ENCODE measurements at places on chromosomes 7 and 10.

DNA sequence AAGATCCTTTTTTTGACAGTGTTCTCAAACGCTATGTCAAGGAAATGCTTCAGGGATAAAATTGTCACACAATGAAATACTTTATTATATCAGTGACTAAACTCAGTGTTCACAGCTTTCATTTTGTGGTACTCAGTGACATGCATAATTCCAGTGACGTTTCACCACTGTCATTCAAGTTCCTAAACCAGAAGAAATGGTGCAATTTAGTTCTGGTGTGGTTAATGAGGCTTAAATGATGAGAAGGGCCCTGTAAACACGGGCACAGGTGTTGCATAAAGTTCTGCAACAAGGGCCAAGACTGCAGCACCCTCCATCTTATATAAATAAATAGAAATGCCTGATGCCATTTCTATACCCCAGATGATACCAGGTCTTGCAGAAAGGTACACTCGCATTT lies 1247.1 kb downstream of the GATA3 start:
- DNase-seq: no peak

- DNase-seq: peak; percentile 54
These were observed 820 bp downstream of the WAC start for GRCh38 chr10:28533571-28534304.

DNA sequence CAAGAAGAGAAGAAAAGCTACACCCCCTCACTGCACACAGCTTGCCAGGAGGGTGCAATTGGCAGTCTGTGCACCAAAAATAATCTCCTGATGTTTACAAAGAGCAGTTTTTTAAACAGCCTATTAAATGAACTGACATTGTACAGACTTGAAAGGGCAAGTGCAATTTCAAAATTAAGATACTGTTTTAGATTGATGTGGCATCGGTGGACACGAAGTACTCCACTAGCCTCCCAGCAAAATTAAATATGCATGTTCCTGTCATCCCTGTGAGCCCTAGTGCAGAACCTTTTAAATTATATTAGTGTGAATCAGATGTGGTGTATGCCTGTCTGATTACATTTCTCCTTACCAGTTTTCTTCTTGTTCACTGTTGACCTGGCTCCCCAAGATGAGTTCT lies 87.9 kb downstream of the WIPF3 start:
- DNase-seq: no peak

- no peak for DNase-seq
These were observed 110.1 kb downstream of the NPTX2 start for GRCh38 chr7:98727146-98727709.

DNA sequence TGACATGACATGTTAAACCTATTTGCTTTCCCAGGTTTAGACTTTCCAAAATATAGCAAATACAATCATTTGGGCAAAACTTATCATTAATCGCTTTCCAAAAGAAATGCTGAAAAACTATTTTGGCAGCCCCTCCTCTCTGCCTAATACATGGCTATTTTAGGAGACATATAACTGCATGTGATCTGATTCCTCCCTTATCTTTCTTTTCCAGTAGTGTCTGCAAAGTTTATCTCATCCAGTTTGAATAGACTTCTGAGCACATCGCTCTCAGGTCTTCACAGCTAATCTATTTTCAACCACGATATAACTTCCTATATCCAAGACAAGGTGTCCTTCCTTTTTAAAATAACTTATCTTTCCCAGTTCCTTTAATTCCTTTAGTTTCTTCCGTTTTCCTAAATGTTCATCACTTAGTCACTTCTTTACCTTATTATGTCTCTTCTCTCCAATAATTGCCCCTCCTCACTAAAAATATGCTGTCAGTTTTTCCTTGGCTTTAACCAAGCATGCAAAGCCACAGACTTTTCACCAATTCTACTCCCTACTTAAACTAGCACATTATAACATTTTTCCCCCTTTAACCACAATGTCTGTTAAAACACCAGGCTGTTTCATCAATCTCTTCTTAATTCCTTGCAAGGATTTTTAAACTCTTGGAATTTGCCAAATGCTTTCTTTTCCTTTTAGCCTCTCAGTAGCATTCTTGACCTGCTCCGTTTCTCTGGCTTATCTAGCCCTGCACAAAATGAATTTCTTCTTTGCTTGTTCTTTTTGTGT lies 24.4 kb downstream of the GNG11 start:
- no peak for DNase-seq

DNA sequence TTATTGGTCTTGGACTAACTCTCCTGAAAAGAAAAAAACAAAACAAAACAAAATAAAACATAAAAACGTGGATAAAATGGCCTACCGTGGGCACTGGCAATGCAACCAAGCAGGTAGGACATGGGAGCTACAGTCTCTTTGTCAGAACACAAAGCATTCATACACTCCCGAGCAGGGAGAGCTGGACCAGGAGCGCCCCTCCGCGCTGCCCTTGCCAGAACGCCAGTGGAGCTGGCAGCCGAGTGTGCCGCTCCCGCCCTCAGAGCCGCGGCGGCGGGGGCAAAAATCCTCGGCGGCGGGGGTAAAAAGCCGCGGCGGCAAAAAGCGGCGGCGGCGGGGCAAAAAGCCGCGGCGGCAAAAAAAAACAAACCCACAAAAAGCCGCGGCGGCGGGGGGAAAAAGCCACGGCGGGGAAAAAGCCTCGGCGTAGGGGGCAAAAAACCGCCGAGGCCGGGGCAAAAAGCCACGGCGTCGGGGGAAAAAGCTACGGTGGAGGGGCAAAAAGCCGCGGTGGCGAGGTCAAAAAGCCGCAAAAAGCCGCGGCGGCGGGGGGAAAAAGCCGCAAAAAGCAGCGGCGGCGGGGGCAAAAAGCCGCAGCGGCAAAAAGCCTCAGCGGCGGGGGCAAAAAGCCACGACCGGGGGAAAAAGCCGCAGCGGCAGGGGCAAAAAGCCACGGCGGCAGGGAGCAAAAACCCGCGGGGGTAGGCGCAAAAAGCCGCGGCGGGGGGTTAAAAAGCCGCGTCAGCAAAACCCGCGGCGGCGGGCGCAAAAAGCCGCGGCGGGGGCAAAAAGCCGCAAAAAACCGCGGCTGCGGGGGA lies 418.1 kb downstream of the ZNF716 start:
- no peak for DNase-seq

GRCh38 chr7:36972140-36972518 lies 247.8 kb upstream of the AOAH start:
- DNase-seq: no peak

- no peak for DNase-seq
These were observed 245.5 kb downstream of the DYNC1I1 start for GRCh38 chr7:96017877-96018276.

GRCh38 chr7:41175435-41175834 lies 527.5 kb downstream of the INHBA start:
- no peak for DNase-seq

GRCh38 chr10:49139028-49139845 lies 5.4 kb upstream of the FAM170B start:
- DNase-seq: no peak

DNA sequence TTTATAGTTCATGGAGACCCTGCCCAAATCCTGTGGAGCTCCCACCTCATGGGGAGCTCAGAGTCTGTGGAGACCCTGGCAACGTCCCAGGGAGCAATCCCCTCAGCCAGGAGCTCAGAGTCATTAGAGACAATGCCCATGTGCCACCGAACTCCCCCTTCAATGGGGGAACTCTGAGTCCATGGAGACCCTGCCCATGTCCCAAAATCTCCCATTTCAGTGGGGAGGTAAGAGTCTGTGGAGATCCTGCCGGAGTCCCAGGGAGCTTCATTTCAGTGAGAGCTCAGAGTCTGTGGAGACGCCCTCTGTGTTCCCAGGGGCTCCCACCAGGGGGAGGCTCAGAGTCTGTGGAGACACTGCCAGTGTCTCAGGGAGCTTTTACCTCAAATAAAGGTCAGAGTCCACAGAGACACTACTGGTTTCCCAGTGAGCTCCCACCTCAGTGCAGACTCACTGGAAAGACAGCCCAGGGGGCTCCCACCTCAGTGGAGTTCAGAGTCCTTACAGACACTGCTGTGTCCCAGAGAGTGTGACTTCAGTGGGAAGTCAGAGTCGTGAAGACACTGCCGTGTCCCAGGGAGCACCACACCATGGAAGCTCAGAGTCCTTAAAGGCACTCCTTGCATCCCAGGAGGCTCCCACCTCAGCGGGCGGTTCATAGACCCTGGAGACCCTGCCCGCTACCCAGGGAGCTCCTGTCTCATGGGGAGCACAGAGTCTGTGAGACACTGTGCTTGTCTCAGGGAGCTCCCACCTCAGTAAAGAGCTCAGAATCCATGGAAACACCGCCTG lies 5.0 kb downstream of the MYO1G start:
- DNase-seq: peak; percentile 57

DNA sequence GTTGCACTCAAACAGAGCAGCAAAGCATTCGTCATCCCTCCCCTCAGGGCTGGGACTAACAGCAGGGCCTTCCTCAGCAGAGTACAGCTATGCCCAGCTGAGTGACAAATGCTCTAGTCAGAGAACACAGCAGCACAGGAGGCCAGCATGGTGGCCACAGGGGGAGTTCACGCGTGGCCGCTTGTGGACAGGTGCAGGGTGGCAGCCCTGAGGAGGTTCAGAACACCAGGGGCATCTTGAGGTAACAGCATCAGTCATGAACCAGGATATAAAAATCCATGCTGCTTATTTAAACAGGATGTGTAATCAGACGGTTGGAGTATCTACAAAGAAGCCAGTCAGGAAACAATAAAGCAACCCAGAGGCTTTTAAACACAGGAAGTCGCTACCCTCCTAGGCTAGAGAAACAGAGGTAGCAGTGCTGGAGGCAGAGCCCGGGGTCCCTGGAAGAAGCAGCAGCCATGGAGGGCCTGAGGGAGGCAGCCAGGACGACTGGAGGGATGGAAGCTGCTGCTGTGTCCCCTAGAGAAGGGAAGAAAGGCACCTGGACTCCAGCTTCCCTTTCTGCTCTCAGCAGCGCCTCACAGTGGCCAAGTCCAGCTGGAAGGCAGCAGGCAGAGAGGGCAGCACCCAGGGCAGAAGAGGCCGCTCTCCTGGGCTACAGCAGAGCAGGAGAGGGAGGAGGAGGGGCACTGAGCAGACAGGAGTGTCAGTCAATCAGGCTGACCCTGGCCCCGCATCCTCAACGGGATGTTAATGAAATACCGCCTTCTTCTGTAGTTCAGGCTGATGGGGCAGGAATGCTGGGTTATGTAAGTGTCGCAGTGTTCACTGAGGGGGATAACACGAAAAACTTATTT lies 70.8 kb upstream of the UCN3 start:
- DNase-seq: peak; percentile 58

GRCh38 chr10:20625868-20626267 lies 271.2 kb downstream of the NEBL start:
- DNase-seq: no peak

GRCh38 chr10:97879241-97879640 lies 29.6 kb downstream of the GOLGA7B start:
- no peak for DNase-seq

DNA sequence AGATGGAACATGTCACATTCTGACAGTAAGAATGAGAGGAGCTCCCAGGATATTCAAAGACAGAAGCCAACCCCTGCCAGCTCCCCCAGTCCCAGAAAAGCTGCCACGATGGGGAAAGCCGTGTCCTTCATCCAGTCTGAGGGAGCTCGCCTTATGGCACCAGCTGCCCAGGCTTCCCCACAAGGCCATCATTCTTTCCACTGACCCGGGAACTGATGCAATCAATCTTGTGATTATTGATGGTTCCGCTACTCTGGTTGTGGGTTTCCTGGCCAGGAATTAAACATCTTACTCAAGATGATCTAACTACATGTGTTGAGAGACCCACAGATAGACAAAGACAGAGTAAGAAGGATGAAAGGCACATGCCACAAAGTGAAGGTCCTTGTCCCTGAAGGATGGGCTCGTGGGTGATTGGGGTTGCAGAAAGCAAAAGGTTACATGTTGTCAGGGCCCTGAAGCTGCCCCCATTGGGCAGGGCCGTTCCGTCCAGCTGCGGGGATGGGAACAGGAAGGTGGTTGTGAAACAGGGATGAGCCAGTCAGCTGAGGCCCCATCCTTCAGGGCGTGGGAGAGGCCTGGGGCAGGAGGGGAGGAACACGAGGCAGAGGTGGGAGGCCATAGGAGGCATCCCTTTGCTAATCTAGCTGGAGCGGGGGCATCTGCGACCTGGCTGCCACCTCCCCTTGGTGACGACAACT lies 127.6 kb downstream of the OAT start:
- no peak for DNase-seq

GRCh38 chr7:831596-832166 lies 595 bp upstream of the SUN1 start:
- no peak for DNase-seq

DNA sequence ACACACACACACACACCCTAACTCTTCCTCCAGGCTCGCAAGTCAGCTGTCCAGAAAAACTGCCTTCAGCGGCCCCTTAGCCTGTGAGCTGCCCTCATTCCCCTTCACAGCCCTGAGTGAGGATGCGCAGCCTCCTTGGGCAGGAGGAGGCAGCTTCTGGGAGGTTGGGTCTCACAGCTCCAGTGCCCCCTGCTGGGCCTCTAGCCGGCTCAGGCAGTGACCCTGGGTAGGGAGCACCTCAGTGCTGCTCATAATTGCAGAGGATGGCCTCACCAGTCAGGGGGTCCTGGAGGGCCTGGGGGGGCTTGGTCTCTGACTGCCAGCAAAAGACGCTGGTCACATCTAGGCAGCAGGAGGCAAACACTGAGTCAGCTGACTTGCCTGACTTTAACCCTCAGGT lies 43.7 kb downstream of the ZNF273 start:
- no peak for DNase-seq

GRCh38 chr10:97494863-97495506 lies 3.2 kb downstream of the MMS19 start:
- no peak for DNase-seq

GRCh38 chr7:14690486-14690885 lies 212.1 kb downstream of the DGKB start:
- no peak for DNase-seq

- no peak for DNase-seq
These were observed 660.7 kb downstream of the PARD3 start for GRCh38 chr10:34154383-34154900.

- DNase-seq: peak; percentile 86
These were observed 55.9 kb downstream of the PWWP2B start for GRCh38 chr10:132452651-132453469.

DNA sequence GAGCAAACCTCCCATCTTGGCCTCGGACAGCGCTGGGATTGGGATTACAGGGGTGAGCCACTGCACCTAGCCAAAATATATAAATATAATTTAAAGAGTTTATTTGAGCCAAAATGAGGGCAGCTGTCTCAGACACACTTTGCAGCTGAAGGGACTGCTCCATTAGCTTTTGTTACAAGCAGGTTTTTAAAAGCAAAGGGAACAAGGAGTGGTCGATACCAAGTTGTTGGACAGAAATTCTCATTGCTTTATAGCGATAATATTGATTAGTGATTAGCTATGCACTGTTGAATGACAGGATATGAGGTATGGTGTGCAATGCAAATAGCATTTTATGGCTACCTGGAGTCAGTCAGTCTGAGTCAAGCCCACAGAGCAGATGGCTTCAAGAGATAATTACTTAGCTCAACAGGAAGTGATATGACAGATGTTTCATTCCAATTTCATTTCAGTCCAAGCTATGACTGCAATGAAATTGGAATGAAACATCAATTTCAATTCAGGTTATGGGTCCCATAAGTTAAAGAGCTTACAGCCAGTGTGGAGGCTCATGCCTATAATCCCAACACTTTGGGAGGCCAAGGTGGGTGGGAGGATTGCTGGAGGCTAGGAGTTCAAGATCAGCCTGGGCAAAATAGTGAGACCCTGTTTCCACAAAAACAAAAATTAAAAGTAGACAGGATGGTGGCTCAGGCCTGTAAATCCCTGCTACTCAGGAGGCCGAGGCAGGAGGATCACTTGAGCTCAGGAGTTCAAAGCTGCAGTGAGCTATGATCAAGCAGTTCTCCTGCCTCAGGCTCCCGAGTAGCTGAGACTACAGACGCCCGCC lies 23.1 kb downstream of the TYW1 start:
- DNase-seq: no peak

- no peak for DNase-seq
These were observed 22.5 kb downstream of the SYPL1 start for GRCh38 chr7:106089647-106090046.
